ENCODE measurements at places on chromosomes 6 and 20. TPM values are rescaled to one million over a fixed set of nuclear protein-coding genes. Genes with fewer than 3 reads are reported as not detected.

- no peak overlapping the region for H3K27ac ChIP-seq
- no peaks in the 10 kb centered on the region for H3K36me3 ChIP-seq
- H3K27me3 ChIP-seq: no peaks in the 10 kb centered on the region
- DNase-seq: no peak
- H3K4me1 ChIP-seq: no peaks in the 10 kb centered on the region
Measured at GRCh38 chr20:57544838-57545564, 15.9 kb upstream of the PCK1 start.

DNA sequence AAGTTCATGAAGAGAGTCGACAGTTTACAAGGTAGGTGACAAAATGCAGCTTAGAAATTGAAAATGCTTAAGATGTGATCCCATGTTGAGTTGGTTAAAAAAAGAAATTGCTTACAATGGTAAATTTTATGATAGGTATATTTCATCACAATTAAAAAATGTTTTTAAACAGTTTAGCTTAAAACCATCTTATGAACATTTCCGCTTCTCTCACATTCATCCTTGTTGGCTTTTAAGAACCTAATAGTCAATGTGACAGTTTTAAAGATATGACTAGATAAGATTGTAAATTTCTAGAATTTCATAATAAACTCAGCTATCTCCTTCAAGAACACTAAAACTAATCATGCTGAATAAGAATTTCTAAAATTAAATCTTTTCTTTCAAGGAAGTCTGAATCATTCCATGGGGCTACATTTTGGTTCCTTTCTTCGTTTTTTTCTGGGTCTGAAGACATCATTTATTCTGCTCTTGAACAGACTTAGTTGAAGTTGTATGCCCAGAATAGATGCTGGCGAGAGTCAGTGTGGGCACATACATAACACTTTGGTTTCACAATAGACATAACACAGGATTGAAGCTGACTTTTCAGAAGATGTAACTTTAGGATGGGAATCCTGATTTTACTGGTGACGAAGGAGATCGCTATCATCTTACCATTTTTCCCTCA, 35.9 kb upstream of the LTV1 start:
- no peaks in the 10 kb centered on the region for H3K4me1 ChIP-seq
- H3K4me3 ChIP-seq: no peak overlapping the region
- no peaks in the 10 kb centered on the region for H3K36me3 ChIP-seq
- H3K27ac ChIP-seq: no peak overlapping the region
- DNase-seq: no peak

DNA sequence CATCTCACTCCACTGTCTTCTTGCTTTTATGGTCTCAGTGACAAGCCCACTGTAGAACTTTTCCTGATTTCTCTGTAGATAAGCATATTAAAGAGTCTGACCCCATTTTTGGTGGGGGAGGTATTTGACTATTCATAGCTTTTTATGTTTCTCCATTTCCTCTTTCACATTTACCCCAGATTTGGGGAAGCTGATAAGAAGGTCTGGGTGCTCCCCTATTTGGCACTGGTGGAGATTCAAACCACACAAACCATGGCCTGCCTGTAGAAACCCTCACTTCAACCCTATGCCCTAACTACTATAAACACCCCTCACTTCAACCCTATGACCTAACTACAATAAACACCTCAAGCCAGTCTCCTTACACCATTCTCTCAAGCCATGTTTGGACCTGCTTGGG, 196.2 kb upstream of the SYNDIG1 start:
- no peaks in the 10 kb centered on the region for H3K27me3 ChIP-seq
- peak; percentile 58 for DNase-seq
- no peak overlapping the region for H3K27ac ChIP-seq
- peaks cover 8% of the 10 kb centered on the region for H3K4me1 ChIP-seq
- no peaks in the 10 kb centered on the region for H3K36me3 ChIP-seq

- no peak for DNase-seq
- H3K27me3 ChIP-seq: no peaks in the 10 kb centered on the region
- H3K4me1 ChIP-seq: no peaks in the 10 kb centered on the region
- no peak overlapping the region for H3K4me3 ChIP-seq
- no peak overlapping the region for H3K27ac ChIP-seq
Measured at GRCh38 chr6:124434421-124434820, 527.8 kb upstream of the RNF217 start.

DNA sequence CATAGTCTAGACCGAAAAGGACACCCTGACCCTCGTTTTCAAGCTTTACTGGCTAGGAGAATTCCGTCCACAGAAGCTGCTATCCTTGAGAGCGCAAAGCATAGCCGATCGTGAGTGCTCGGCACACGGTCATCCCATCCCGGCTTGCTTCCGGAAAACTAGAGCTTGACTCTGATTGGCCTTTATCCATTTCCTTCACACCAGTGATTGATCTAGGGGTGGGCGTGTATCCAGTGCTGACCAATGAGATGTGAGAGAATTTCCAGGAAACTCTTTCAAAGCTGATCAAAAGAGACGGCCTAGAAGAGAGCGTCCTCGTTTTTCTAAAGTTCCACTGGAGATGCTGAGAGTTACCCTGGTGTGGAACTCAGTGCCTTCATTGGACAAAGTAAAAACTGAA, 41.0 kb upstream of the NFATC2 start:
- H3K36me3 ChIP-seq: no peaks in the 10 kb centered on the region
- no peak for DNase-seq
- no peak overlapping the region for H3K27ac ChIP-seq
- peaks cover 39% of the 10 kb centered on the region for H3K4me1 ChIP-seq
- no peaks in the 10 kb centered on the region for H3K27me3 ChIP-seq
- no peak overlapping the region for H3K4me3 ChIP-seq

GRCh38 chr6:137389150-137389704, 105.0 kb downstream of the OLIG3 start:
- no peaks in the 10 kb centered on the region for H3K36me3 ChIP-seq
- peaks cover 12% of the 10 kb centered on the region for H3K4me1 ChIP-seq
- DNase-seq: no peak
- H3K27ac ChIP-seq: no peak overlapping the region
- no peak overlapping the region for H3K4me3 ChIP-seq

GRCh38 chr6:139490482-139490881, 116.0 kb upstream of the CITED2 start:
- H3K4me3 ChIP-seq: no peak overlapping the region
- H3K36me3 ChIP-seq: no peaks in the 10 kb centered on the region
- no peak overlapping the region for H3K27ac ChIP-seq

DNA sequence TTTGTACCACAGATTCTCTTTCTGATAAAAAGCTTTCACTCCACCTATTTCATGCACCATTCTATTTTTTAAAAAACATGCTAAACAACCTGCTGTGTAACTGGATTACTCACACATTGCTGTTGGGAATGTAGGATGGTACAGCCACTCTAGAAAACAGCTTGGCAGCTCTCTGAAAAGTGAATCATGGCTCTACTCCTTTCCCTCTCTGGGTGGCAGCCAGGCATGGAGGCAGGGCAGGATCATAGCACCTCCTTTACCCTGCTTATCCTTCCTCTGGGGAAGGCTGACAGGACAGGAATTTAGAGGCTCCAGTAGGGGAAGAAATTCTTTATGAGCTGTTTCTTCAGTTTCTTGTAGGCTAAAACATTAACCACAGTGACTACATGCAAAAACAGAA, 6.7 kb upstream of the VNN2 start:
- H3K27ac ChIP-seq: no peak overlapping the region
- no peaks in the 10 kb centered on the region for H3K27me3 ChIP-seq
- no peaks in the 10 kb centered on the region for H3K36me3 ChIP-seq
- peaks cover 35% of the 10 kb centered on the region for H3K4me1 ChIP-seq

DNA sequence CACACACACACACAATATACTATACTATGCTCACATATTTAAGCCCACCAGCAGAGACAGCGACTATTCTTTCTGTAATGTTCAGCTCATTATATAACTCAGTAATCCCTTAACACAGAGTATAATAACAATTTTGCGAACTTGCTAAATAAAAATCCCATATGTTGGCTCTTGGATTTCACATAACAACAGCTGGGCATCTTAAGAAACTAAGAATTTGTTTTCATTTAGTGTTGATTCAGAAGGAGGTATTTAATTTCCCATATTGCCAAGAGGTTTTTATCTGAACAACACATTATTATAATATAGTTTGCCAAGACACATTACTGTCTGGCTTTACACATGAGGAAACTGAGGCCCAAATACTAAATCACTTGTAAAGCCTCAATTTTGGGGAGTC, 7.4 kb downstream of the ECT2L start:
- no peaks in the 10 kb centered on the region for H3K36me3 ChIP-seq
- H3K27ac ChIP-seq: no peak overlapping the region
- H3K4me3 ChIP-seq: no peak overlapping the region
- no peak for DNase-seq
- H3K4me1 ChIP-seq: peaks cover 23% of the 10 kb centered on the region

DNA sequence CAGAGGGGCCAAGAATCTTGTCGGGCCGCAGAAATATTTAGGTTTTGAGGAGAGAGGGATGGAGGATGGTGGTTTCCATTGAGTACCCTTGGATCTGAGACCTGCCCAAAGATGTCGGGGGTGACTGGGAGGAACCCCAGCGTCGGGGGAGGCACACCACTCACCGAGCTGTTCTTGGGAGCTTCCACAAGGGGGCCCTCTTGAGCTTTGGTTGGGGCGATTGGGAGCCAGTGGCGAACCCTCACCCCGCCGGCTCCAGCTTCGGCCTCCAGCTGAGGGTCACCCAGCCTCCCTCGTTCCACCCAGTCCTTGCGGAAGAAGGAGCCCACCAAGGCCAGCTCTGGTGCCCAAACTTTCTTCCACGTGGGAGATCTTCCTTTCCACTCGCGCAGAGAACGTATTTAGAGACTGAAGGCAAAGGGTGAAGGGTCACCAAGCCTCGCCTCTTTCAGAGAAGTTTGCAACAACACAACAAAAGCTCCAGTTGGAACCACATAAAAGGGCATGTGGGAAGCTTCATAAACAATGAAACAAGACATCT, 33.6 kb downstream of the APCDD1L start:
- 0 out of 2 replicates have a peak, but pooled peaks cover 4% of the 10 kb centered on the region for H3K36me3 ChIP-seq
- DNase-seq: peak; percentile 90
- H3K4me1 ChIP-seq: peaks cover 2% of the 10 kb centered on the region
- H3K27me3 ChIP-seq: no peaks in the 10 kb centered on the region

GRCh38 chr20:52290569-52290968, 99.0 kb upstream of the ZFP64 start:
- H3K4me3 ChIP-seq: no peak overlapping the region
- DNase-seq: no peak
- H3K27me3 ChIP-seq: no peaks in the 10 kb centered on the region
- H3K4me1 ChIP-seq: no peaks in the 10 kb centered on the region

DNA sequence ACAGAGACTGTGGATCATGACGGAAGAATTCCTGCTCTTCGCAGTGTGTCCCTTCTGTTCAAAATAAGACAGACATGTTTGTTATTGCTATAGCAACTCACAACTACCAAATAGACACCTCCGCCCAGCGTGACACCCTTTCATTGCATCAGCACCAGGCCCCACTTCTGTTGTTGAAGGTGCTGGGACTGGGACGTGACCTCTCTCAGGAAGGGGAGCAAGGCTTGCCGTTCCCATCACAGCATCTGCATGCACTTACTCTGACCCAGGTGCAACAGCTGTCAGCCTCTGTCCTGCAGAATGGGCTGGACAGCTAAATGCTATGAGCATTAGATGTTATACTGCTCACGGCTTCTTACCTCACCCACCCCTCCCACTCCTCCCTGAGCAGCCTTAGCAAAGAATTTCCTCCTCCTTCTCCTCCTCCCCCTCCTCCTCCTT, 94.1 kb downstream of the DACT2 start:
- H3K36me3 ChIP-seq: no peaks in the 10 kb centered on the region
- no peak for DNase-seq
- H3K4me3 ChIP-seq: no peak overlapping the region
- H3K4me1 ChIP-seq: no peaks in the 10 kb centered on the region
- no peaks in the 10 kb centered on the region for H3K27me3 ChIP-seq
- no peak overlapping the region for H3K27ac ChIP-seq

DNA sequence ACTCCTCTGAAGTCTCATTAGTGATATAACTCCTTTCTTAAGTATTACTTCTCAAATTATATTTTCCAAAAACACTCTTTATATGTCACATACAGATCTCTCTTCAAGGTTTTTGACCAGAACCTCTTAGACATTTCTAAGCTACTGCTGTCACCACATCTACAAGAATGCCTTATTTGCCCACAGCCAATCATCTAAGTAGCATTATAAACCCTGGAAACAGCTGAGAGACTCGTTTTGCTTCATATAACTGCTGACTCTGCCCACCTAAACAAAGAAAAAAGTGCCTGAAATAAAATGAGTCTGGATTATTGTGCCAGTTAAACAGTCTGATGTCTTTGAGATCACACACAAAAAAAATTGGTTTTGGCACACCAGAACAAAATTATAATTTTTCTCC, 165.9 kb downstream of the COL9A1 start:
- no peak overlapping the region for H3K4me3 ChIP-seq
- no peaks in the 10 kb centered on the region for H3K36me3 ChIP-seq
- H3K4me1 ChIP-seq: no peaks in the 10 kb centered on the region
- H3K27me3 ChIP-seq: no peaks in the 10 kb centered on the region

GRCh38 chr6:57224769-57225515, 2.8 kb upstream of the RAB23 start:
- no peak for DNase-seq
- H3K27ac ChIP-seq: no peak overlapping the region
- H3K4me1 ChIP-seq: peaks cover 17% of the 10 kb centered on the region
- H3K27me3 ChIP-seq: peaks cover 2% of the 10 kb centered on the region
- no peaks in the 10 kb centered on the region for H3K36me3 ChIP-seq

DNA sequence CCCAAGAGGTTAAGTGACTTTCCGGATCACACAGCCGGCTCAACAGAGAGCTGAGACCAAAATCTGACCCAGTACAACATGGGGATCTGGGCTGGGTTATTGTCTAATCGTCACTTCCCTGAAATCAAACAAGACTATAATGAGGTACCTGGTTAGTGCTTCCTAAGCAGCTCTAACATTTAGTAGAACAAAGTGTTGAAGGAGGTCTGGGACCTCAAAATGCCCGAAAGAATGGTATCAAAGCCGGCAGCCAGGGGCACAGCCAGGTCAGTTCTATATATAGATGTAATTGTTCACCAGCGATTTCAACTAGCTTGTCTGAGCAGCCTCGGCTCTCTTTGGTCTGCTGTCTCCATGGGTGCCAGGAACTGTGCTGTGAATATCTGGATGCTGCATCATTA, 245.5 kb upstream of the ECI2 start:
- H3K27me3 ChIP-seq: no peaks in the 10 kb centered on the region
- DNase-seq: no peak
- H3K4me3 ChIP-seq: no peak overlapping the region
- no peak overlapping the region for H3K27ac ChIP-seq
- no peaks in the 10 kb centered on the region for H3K36me3 ChIP-seq
- no peaks in the 10 kb centered on the region for H3K4me1 ChIP-seq

DNA sequence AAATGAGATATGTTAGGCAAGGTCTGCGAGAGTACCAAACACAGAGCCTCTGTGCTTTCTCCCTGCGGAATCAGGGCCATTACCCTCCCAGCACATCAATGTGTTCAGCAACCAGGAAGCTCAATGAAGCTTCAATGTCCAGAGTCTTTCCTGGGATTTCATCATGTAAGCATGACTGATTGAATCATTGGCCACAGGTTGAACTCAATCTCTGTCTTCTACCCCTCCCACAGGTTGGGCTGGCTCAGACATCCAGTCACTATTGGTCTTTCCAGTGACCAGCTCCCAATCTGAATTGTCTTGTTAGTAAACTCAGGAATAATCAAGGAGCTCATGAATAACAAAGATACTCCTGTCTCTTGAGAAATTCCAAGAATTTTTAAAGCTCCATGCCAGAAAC, 2.7 kb upstream of the DTD1 start:
- H3K36me3 ChIP-seq: no peaks in the 10 kb centered on the region
- DNase-seq: no peak
- H3K4me3 ChIP-seq: no peak overlapping the region

Gene SIRPD
- not detected for total RNA-seq

Gene TBC1D32
- total RNA-seq: 27.5 TPM

Gene FRK
- not detected for total RNA-seq

Gene TMEM217
- total RNA-seq: 0.22 TPM

Gene LPIN3
- not detected for total RNA-seq

Gene FHL5
- not detected for total RNA-seq

Gene XPO5
- total RNA-seq: 57.9 TPM

Gene HAO1
- total RNA-seq: not detected
